ENCODE measurements at places on chromosomes 5 and 9. TPM values are rescaled to one million over a fixed set of nuclear protein-coding genes. Genes with fewer than 3 reads are reported as not detected.

The PRPF4 gene
- 18.2 TPM for total RNA-seq

DNA sequence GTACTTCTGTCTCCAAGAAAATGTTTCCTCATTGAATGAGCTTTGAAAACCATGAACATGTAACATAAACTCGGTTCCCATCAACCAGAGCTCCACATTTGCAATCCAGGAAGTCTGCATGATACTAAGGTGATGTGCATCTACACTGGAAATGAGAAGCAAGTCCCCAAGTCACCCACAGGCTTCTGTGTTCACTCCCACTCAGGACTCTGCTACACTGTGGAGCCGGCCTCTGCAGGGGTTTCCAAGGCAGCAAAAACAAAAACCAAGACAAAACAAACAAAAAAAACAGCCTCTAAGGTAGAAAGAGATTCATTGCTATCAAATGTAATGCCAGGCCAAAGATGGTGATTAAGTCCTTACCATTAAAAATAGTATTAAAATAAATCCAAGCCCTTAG lies 593.7 kb downstream of the IRX1 start:
- no peak for DNase-seq

- DNase-seq: no peak
These were observed 759.4 kb upstream of the C9orf72 start for GRCh38 chr9:28332648-28333047.

DNA sequence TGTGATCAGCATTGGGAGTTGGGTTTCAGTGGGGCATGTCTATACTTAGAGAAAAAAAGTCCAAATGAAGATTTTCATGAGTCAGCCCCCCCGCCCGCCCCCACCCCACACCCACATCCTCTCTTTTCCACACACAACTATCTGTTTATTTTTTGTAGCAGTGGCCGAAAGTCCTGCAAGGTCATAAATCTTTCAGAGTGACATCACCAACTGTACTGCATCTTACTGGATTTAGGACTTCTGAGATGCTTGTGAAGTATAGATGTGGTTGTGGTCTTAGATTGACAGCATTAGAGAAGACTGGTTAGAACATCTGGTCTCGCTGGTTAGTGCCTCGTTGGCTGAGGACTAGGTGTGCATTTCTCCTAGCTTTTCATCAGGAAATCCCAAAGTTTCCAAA lies 7.3 kb upstream of the ROPN1L start:
- no peak for DNase-seq

- DNase-seq: no peak
These were observed 57.3 kb upstream of the DMRT1 start for GRCh38 chr9:784202-784601.

DNA sequence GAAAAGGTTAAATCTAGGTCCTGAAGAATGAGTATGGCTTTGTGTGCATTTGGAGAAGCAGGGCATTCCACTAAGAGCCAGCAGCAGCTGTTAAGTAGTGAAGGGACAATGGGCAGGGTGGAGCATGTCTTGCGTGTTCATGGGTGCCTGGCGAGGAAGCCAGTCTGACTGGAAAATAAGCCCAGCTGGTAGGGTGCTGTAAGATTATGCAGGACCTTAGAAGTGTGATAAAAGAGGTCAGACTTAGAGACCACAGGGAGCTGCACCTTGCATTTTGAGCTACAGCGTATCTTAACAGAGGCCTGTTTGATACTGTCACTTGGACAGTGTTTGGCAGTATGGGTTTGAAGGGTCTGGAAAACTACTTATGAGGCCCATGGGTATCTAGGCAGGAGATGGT lies 131.7 kb upstream of the ELL2 start:
- DNase-seq: no peak

The C9orf50 gene
- total RNA-seq: 0.39 TPM

GRCh38 chr9:108142142-108142503 lies 652.6 kb upstream of the KLF4 start:
- DNase-seq: no peak

DNA sequence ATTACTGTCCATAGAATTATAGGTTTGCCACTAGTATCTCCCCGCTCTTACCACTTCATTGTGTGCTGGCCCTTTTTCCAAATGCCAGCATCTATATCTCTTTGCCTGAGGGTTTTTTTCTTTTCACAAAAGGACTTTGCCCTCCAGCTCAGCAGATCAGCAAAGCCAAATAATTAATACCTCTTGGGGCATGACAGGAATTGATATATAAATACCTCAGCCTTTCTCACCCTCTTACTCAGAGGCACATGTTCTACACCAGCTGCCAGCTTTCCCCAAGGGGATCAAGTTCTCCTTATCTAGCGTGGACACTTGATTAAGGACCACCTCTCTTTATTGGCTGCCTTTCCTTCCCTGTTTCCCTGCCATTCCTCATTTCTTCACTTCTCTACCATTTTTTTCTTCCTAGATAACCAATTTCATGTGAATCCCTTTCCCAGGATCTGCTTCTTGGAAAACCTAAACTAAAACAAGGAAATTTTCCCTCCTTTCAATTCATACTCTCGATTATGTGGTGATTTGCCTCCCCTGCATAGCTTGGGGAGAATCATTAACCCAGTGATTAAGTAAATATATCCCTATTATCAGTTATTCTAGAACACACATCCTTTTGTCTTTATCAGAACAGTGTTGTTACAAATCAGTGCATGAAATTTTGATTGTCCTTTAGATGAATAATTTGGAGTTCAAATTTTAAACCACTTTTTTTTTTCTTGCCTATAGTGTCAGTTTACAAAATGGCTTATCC lies 6.9 kb upstream of the NUDT12 start:
- DNase-seq: no peak

DNA sequence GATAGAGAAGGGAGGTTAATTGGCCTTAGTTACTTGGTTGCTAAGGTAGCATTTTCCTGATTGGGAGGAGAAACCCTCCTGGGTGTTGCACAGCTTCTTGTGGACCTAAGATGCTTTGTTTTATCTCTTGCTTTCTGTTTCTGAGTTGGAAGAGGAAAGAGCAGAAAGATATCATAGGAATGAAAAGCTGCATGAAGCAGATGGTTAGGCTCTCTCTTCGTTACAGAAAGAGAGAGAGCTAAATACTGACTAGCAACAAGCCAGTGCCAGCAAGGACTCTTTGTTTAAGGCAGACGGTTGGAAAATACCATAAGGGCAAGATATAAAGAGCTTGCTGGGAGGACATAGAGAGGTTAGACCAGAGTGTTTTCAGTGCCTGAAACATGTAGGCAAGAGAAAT lies 103.1 kb downstream of the ATG10 start:
- DNase-seq: no peak

DNA sequence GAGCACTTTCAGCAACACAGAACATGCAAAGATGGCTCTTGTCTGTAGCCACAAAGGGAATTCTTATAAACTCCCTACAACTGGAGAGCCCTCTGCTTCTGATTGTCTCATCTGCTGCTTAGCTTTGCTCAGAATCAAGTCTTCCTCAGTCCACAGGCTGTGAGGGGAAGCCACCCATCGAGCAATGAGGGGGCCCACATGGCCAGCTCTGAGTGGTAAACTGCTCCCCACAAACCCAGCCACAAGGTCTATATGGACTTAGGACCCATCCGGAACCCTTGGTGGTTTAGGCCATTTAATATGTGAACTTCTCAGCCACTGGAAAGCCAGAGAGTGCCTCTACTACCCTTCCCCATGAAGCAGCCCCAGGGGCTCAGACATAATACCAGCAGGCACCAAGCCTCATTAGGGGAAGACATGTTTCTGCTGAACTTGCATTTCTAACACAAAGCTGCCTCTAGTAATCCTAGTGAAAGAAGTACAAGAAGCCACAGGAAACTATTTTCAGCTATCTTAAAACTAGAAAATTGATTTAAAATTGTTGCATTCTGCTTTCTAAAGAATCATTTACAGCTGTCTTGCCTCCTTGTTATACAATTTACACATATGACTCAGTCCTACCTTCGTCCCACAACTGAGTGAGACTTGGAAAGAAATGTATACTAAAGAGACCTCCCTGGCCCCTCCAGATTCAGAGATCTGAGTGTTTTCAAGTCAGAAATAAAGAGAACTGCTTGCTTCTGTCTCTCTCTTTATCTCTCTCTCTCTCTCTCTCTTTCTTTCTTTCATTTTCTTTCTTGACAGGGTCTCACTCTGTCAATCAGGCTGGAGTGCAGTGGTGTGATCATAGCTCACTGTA lies 90.2 kb downstream of the ESM1 start:
- DNase-seq: no peak

DNA sequence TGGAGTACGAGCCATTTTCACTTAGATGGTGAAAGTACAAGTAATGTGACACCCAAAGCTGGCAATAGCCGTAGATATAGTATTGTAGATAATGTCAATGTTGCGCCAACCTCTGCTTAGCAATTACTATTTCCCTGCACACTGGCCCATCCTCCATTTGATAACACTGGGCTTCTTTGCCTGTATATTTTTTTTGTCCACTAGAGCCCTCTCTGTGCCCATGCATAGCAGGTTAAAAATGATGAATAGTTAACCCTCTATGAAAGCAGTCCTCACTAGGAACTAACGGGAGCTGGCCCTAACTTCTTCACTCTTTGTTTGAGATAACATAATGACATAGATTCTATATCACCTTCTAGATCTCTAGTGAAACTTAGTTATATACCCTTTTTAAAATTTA lies 416.8 kb downstream of the TUSC1 start:
- no peak for DNase-seq

The REEP2 gene
- 30.2 TPM for total RNA-seq

- peak; percentile 52 for DNase-seq
These were observed 119.8 kb downstream of the RNF180 start for GRCh38 chr5:64285188-64286130.

The ZNF608 gene
- 36.3 TPM for total RNA-seq

The RNF20 gene
- total RNA-seq: 68.6 TPM

The C5orf63 gene
- total RNA-seq: 0.77 TPM

The TIMD4 gene
- total RNA-seq: not detected

The ELAVL2 gene
- total RNA-seq: 0.36 TPM

The LHX3 gene
- total RNA-seq: not detected

GRCh38 chr9:114163517-114163951 lies 8.2 kb downstream of the COL27A1 start:
- DNase-seq: no peak

- no peak for DNase-seq
These were observed 8.0 kb downstream of the B4GALT1 start for GRCh38 chr9:33158843-33159776.

GRCh38 chr9:122642226-122642625 lies 15.2 kb downstream of the OR1B1 start:
- DNase-seq: no peak
